ENCODE measurements at places on chromosomes 2 and 18.

GRCh38 chr2:134137182-134137611, 116.7 kb upstream of the MGAT5 start:
- no peak for DNase-seq

DNA sequence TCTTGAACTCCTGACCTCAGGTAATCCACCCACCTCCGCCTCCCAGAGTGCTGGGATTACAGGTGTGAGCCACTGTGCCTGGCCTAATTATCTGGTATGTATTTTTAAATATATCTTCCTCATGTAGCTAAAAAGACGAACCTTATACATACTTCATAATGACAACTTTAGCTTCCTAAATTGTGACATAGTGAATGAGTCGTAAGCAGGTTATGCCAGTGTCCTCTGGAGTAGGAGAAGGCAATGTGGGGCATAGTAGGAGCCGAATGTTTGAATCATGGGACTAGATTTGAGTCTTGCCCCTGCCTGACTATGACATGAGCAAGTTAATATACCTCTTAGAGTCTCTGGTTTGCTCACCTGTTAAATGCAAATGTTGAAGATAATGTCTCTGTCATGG, 95.8 kb upstream of the FOSL2 start:
- DNase-seq, result no peak

DNA sequence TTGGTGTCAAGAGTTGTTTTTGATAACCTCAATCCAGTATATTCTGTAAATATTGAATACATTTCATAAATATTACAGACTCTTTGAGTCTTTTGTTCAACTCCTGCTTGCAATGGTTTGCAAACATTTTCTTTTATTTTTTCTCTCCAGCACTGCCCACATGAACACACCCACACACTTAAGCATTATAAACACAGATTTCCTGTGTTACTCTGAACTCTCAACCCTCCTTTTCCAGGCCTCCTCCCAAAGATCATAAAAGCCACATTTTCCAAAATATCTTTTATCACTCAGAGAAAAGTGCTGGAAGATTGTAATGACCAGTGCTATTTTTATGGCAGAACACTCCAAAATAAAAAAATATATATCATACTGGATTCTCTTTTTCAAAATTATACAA, 20.5 kb downstream of the ARHGAP25 start:
- DNase-seq, result no peak

- DNase-seq, result no peak
Measured at GRCh38 chr2:44934038-44934982, 7.2 kb upstream of the SIX3 start.

DNA sequence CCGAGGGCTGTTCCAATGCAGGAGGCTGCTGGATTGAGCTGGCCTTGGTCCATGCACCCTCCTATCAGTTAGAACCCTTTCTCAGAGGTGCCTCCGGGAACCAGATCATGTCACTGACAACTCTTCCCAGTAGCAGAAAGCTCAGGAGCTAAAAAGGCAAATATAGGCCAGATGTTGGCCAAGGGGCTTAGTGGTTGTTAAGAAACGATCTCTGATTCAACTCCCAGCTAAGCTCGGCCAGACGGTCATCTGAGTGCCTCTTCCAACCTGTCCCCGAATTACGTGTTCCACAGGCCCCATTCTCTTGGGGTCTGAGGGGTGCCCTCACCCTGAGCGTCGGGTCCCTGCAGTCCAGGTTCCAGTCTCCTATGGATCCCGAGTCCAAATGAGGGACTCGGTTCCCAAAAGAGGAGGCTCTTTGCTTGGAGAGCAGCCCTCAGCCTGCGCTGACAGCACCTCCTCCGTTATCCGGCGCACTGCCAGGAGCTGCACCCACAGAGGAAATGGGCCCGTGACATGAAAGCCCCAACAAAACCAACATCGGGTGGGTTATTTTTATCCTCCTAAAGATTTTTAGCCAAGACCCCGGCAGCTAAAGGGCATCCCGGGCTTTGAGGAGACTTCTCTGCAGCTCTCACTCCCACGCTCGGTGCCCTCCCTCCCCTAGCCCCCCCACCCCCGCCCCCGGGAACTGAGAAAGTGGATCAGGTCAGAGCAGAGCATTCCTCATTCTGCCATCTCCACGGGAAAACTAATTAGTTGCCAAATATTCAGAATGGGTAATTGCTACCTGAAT, 106.6 kb upstream of the ID2 start:
- DNase-seq, result no peak

GRCh38 chr18:5195656-5196055, 1.4 kb downstream of the AKAIN1 start:
- DNase-seq, result no peak

DNA sequence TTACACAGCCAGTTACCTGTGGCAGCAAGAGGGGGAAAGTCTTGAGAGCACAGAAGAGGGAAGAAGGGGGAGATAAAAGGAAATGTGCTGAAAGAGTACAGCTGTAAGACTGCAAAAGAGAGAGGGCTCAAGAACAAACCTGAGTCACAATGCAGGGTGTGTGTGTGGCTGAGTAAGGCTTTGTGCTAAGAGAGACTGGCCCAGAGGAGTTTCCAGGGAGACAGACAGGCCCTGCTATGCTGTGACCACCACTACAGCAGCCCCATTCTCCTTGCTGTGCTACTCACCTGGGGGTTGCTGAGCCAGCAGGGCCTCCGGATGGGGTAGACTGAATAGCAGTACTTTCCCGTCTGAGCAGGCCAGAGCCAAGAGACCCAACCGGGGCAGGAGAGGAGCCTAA, 12.4 kb upstream of the MPV17 start:
- no peak for DNase-seq

- DNase-seq, result no peak
Measured at GRCh38 chr2:23178396-23178795, 206.6 kb upstream of the KLHL29 start.

GRCh38 chr2:54149638-54150441, 34.4 kb downstream of the ACYP2 start:
- no peak for DNase-seq

DNA sequence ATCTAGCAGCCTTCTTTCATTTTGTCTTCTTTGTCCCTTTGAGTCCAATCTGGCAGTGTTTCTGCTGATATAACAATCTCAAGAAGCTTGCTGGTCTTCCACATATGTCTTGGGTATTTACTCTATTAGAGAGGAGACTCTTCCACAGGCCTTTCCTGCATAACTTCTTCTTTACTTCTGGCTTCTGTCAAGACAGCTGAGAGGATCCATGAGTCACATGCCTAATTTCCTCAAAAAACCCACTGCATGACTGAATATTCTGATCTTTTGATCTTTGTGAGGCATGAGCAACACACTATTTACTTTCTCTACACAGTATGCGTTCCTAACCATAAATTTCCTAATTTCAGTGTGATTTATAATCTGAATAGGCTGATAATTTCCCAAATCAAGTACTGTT, 5.1 kb upstream of the DCC start:
- no peak for DNase-seq

DNA sequence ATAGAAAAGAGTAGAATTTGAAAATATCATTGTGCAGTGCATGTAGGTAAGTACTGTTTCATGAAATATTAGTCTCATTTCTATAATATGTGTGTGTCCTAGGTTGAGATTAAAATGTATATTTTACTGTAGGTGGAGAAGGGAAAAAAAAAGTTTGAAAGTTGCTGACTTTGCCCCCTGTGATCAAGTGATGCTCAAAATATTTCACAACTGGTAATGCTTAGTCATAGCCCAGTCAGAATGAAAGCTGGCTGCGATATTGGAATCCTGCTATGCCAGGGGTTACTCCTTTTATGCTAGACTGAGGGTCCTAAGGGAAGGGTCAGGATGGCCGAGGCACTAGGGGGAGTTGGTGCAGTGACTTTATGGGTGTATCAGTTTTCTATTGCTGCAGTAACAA, 19.5 kb upstream of the CFAP36 start:
- DNase-seq, result no peak

DNA sequence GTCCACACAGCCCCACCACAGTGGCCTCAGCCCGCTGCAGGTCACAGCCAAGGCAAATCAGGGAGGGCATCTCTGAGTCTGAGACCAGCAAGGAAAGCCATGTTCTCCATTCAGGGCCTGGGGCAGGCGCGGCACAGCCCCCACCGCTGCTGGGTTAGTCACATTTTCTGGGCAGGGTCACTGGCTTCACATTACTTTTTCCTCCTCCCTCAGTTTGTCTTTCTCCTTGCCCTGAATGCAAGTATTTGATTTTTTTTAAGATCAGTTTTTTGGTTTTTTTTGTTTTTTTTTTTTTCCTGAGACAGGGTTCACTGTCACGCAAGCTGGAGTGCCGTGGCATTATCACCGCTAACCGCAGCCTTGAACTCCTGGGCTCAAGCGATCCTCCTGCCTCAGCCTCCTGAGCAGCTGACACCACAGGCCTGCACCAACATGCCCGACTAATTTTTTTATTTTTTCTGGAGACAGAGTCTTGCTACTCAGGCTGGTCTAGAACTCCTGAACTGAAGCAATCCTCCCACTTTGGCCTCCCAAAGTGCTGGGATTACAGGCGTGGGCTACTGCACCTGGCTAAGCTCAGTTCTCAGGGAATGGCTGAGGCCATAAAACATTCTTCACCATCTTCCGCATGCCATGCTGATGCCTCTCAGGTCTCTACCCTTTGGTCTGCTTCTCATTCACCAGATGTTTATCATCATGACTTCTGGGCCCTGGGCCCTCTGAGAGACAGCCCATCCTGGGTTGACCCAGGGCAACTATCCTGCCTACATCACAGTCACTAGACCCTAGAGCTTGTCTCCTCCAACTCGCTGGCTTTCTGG, 628 bp upstream of the CAPG start:
- DNase-seq, result no peak

- no peak for DNase-seq
Measured at GRCh38 chr2:174631009-174631981, 33.7 kb upstream of the WIPF1 start.

GRCh38 chr2:153557211-153557610, 78.6 kb upstream of the RPRM start:
- DNase-seq, result no peak

Measured in NT2/D1 (cell line).